Activated T-cell treated with anti-CD3 and anti-CD28 coated beads for 24 hours (primary cell): ENCODE measurements at places on chromosomes 7 and 10.

DNA sequence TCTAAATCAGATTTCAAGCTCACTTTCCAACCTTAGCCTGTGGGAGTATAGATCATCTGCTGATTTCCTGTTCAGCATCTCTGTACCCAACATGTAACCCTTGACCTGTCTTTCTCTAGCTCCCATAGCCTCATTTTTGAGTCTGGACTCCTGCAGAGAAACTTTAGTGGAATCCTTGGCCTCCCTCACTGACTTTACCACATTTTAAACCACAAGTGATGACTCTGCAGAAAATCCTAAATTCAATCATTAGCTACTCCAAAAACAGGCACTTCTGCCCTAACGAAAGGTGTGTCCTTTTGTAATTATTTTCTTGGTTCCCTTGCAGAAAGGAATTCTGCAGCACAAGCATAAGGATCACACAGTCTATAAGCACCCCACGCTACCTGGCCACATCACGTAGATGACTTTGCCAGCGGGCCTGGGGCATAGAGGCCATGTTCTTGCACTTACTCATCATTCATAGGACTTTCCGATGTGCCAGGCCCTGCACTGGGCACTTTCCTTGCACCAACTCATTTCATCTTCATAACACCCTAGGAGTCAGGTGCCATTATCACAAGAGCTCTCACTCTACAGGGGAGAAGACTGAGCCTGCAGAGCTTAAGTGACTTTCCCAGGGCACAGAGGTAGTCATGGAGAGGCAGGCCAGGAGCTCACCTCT is 57.2 kb upstream of the OPALIN start:
- no peak for DNase-seq

GRCh38 chr7:126605553-126605952 is 647.2 kb downstream of the GRM8 start:
- no peak for DNase-seq

DNA sequence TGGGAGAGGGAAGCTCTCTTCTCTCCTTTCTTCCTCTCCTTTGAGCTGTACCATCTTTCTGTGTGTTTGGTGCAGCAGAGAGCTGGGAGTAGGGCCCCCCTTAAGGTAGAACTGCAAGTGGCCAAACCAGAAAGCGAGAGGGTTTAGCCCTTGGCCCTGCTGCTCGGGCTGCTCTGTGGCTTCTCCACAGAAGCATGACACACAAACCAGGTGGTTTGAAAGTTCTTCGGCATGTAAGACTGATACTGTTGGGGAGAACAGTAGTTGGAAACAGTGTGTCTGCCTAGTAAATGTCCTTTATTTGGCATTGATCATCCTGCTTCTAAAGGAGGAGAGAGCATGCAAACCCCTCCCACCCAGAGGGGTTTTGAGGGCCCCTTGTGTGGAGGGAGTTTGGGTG is 277.8 kb downstream of the CELF2 start:
- no peak for DNase-seq

GRCh38 chr10:84184517-84184916 is 9.8 kb upstream of the CDHR1 start:
- DNase-seq, result no peak

GRCh38 chr7:51824050-51824449 is 507.4 kb upstream of the COBL start:
- DNase-seq, result no peak

DNA sequence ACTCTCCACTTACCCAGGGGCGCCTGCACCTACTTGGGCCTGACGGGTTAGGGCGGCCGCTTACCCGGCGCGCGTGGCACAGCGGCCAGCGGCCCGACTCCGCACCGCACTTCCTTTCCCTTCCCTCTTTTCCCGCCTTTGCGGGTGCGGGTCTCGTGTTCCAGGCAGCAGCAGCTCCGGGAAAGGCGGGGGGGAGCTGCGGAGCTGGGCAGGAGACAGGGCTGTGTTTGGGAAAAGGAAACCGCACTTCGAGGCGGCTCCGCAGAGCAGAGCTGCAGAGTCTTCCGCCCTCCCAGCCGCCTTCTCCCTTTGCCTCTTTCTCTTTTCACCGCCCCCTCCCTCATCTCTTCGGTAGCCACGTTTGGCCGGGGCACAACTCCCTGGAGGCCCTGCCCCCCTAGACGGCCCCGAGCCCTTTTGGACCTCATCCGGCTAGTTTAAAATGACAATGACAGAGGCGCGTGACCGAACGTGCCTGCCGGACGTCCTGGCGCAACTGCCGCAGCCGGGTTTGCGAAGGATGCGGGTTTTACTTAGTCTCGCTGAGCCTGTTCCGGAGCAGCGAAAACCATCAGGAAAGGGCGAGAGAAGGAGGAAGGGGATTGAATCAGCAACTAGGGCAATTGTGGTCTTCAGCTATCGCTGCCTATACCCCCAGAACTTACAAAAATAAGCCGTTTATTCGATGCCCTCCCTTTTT is 7.9 kb upstream of the PAX2 start:
- DNase-seq, result no peak

DNA sequence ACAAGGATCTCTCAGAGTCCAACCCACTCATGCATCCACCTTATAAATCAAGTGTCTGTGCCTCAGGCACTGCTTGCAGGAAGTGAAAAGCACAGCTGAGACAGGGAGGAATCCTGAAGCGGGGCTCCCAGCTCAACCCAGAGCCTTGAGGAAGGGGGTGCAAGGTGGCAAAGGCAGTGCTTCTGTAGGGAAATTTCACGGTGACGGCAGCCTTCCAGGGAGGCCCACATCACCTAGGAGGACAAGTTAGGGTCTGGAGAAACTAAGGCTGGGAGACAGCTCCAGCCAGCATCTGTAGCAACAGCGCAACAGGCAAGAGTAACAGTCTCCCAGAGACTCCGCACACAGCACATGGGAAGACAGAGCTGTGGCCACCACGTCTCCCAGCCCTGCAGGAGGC is 2.7 kb downstream of the AOC1 start:
- no peak for DNase-seq

DNA sequence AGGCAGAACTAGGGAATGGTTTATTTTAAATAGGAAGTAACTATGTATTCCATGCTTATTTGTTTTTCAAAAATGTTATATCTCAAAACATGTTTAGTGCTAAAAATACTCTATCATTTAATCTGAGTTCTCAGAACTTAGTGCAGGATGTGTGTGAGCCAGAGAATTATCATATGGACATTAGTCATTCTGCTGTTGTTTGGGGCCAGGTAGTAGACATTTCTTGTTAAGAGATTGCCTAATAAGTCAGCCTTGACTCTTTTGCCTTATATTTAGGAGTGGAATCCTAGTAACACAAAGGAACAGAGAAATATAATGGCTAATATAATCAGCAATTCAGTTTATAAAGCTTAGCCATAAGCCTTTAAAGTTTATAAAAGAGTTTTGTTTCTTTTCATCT is 149.8 kb downstream of the CCSER2 start:
- DNase-seq, result no peak

DNA sequence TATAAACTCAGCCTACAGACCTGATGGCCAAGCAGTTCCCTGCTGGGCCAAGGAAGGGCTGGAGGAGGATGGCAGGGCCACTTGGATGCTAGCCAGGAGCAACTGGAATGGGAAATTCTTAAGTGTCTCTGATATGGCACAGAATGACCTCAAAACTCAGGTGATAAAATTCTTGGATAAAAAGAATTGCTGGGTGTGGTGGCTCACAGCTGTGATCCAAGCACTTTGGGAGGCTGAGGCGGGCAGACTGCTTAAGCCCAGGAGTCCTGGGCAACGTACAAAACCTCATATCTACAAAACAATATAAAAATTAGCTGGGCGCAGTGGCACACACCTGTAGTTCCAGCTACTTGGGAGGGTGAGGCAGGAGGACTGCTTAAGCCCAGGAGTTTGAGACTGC is 14.0 kb upstream of the PKD1L1 start:
- no peak for DNase-seq

DNA sequence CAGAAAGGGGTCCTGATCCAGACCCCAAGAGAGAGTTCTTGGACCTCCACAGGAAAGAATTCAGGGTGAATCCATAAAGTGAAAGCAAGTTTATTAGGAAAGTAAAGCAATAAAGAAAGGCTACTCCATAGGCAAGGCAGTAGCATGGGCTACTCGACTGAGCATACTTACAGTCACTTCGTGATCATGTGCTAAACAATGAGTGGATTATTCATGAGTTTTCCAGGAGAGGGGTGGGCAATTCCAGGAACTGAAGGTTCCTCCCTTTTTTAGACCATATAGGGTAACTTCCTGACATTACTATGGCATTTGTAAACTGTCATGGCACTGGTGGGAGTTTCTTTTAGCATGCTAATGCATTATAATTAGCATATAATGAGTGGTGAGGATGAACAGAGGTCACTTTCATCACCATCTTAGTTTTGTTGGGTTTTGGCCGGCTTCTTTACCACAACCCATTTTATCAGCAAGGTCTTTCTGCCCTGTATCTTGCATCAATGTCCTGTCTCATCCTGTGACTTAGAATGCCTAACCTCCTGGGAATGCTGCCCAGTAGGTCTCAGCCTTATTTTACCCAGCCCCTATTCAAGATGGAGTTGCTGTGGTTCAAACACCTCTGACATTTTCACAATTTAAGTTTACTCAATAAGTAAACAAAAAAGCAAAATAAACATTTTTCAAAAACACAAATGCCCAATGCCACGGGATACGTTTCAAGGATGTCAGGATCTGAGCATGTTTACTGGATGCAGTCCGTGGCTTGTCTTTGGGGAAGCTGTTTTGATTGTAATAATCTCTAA is 37.0 kb downstream of the ALOX5 start:
- DNase-seq, result no peak

DNA sequence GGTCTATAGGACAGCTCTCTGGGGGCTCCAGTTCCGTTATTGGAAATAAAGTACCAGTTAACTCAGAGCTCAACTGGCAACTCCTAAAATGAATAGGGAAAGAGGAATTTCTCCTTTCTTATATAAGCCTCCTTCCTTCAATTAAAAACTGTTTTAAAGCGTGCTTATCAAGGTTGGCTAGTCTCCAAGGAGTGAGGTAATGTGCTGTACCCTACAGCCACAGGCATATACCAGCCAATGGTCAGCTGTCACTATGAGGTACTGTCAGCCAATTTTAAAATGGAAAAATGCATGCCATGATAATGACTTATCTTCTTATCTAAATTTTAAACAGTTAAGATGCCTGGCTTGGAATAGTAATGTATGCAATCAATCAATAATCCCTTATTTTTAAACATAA is 76.2 kb downstream of the PLCE1 start:
- no peak for DNase-seq

DNA sequence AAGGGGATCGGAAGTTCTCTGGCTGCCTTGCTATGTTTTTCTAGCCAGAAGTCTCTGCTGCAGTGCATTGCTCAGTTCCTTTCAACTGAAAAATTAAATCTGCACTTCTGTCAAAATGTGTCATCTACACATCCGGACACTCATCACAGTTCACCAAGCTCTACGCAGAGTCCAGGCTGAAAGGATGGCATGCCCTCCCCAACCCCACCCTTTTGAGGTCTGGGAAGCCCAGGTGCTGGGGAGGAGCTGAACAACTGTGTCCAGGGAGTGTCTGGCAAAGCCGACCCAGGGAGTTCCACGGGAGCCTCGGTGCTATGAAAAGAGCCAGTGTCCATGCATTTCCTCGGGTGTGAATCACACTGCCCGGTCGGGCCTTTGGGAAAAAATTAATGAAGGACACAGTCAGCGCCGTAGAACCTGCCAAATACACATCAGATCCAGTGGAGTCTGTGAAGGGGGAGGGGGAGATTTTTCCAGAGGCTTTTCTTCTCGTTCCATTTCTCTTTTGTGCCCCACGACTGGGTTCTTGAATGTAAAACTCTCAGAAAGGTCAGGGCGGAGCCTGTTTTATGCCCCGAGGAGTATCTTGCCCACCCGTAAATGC is 757 bp upstream of the PALS2 start:
- peak; percentile 11 for DNase-seq

DNA sequence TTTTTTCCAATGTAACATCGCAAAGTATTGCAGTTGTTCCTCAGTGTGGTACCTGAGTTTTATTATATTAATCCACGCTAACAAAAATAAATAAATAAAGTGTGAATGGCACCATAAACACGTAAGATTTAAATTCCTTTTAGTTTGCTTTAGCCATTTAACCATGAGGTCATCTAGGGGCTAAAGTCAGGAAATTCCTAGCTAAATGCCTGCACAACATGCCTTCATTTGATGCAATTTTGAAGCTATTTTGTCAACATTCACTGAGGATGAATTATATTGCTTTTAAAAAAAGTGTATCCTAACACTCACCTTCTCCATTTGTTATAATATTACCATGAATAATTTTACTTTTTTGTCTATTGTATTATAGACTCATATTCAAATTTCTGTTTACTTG is 714.4 kb downstream of the GATA3 start:
- no peak for DNase-seq

- peak; percentile 13 for DNase-seq
Measured at GRCh38 chr10:71285180-71285545, 33.9 kb upstream of the SLC29A3 start.

DNA sequence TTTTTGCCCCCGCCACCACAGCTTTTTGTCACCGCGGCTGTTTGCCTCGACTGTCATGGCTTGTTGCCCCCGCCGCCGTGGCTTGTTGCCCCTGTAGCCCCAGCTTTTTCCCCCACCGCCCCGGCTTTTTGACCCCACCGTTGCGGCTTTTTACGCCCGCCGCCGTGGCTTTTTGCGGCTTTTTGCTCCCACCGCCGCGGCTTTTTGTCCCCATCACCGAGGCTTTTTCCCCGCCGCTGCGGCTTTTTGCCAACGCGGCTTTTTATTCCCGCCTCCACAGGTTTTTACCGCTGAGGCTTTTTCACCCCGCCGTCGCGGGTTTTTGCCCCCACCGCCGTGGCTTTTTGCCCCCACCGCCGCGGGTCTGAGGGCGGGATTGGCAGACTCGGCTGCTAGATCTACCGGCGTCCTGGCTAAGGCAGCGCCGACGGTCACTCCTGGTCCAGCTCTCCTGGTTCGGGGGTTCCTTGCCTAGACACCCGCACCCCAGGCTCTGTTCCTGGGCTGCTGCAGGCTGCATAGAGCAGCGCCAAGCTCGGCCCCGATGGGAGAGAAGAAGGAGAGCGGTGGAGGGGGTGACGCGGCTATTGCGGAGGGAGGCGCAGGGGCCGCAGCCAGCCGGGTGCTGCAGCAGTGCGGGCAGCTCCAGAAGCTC is 637.7 kb downstream of the ZNF716 start:
- no peak for DNase-seq

DNA sequence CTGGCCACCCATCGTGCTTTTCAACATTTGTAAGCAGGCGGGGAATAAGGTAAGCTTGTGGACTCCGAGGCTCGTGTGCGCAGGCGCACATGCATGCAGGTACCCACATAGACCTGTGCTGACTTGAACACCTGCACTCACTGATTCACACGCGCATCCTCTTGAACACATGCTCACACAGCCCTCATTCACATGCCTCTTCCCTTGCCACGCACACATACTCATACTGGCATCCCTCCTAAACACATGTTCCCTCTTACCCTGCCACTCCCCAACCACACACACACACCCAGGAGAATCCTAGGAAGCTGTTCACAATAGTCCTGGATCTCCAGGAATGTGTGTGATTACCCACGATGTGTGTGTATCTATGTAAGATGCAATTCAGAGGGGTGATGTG is 44.1 kb upstream of the LBX1 start:
- no peak for DNase-seq

DNA sequence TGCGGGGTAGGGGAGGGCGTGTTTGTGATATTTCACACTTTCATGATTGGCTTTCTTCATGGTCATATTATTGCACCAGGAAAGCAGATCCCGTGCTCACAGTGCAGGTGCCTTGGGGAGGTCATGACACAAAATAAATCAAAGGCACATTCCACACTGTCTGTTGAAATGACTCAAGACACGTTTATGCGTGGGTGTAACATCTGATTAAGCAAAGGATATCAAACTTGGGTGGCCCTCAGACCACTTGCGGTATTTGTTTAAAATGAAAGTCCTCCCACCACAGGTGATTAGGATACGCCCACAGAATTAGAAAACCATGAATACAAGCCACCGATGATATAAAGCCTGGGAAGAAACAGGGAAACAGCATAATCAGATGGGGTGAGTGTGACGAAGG is 51.1 kb downstream of the SVIL start:
- no peak for DNase-seq
